ENCODE measurements at places on chromosomes 6 and 20.

- DNase-seq = no peak
Measured at GRCh38 chr6:21180800-21181337, 412.7 kb upstream of the SOX4 start.

DNA sequence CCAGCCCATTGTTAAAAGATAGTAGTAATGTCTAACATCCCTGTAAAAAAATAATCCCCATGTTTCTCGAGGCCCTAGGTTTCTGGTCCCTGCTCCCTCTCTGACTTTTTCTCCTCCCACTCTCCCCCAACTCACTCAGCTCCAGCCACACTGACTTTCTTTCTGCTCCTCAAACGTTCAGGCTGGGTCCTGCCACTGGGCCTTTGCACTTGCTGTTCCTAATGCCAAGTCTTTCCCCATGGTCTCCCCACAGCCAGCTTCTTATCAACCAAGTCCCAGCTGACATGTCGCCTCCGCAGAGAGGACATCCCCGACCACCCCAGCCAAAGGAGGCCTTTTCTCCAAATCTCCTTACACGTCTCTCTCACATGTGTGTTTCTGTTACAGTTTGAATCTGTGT is 21.8 kb upstream of the PTGIS start:
- no peak for DNase-seq

- DNase-seq = no peak
Measured at GRCh38 chr6:80376411-80376810, 269.9 kb downstream of the BCKDHB start.

DNA sequence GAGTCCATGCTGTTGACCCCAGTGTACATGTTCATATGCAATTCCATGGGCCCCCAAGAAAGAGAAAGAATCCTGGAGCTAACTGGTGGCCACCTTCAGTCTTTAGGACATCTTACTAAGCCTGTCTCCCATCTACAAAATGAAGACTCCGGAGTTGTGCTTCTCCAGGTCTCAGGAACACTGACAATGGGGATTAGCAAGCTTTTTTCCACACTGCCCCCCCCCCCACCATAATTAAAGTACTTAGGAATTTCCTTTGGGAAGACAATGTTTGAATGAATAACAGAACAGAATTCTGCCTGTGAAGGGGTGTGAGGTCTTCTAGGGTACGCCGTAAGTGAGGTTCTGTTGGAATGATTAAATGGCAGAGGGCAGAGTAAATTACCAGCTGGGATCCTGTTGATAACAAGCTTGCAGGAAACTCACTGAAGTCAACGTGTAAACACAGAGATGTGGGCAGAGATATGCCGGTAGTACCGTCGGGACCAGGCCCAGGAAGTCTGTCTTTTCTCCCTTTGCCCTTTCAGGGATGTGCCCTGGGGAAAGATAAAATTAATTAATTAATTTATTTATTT is 63.1 kb downstream of the ANKRD6 start:
- no peak for DNase-seq

DNA sequence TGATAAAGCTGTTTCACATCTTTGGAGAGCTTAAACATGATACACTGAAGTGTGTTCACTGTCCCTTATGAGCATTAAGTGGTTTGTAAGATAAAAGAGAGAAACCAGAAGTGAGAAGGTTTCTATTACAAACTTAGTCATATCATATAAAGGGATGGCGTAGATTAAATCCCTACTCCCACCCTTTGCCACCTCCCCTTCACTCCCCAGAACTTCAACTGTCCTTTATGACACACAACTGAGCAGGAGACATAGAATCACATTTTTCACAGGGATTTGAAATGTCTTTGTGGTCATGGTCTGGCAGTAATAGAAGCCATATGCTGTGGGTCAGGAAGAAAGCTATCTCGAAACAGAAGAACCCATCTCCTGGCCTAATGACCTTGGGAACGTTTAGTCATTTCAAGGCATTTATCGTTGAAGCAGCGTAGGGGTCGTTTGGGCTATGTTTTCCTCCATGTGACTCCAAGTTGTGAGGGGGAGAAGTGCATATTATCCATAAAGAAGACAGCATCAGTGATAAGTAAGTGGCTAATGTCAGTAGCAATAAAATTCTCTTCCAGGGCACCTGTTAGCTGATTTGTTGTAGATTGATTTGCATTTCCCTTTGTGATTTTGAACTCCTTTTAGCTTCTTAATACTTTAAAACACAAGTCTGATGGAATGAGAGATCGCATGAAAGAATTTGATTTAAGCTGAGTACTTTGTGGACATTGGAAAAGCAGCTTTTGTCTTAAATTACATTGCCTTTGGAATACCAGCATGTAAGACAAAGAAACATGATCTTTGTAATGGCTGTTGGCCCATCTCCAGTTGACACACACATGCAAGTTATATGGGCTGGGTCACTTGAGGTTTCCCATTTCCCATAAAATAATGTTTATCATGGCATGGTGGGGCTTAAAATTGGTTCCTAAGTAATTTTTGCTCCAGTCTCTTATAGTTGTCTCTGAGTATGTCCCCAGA is 501.5 kb upstream of the FLRT3 start:
- no peak for DNase-seq
